ELR (cell line): ENCODE measurements at places on chromosomes 3 and 15.

DNA sequence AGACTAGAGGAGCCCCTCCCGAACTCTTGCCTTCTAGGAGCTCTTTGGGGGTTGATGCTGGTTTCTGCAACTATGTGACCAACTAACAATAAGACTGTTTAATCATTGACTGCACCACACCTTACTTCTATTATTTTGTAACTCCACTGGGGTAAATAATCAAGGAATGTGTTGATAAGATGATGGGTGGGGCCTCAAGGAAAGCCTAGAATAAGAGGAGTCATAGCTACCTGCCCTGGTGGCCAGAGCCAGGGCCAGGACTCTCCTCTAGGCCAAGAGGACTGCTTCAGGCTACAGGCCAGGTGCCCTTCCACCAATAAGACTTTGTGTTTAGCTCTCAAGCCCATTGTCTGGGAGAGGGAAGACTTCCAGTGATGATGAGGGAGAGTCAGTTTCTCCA, 41.2 kb upstream of the PIAS1 start:
- no peak for DNase-seq

DNA sequence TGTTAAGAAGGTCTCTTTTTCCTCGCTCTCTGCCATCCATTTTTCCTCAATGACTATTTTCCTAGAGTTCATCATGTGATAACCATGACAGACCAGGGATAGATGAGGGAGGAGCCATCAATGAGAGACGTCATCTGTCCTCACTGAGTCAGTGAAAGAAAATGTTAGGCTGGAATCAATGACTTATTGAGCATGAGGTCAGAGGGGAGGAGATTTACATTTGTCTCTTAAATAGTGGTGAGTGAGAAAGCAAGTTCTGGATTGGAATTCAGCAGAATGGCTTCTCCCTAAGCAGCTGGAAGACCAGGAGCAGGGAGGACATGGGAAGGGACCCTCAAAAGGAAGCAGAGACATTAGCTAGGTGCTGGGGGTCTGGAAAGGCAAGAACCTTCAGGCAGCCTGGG, 28.2 kb upstream of the USP3 start:
- peak; percentile 99 for DNase-seq

DNA sequence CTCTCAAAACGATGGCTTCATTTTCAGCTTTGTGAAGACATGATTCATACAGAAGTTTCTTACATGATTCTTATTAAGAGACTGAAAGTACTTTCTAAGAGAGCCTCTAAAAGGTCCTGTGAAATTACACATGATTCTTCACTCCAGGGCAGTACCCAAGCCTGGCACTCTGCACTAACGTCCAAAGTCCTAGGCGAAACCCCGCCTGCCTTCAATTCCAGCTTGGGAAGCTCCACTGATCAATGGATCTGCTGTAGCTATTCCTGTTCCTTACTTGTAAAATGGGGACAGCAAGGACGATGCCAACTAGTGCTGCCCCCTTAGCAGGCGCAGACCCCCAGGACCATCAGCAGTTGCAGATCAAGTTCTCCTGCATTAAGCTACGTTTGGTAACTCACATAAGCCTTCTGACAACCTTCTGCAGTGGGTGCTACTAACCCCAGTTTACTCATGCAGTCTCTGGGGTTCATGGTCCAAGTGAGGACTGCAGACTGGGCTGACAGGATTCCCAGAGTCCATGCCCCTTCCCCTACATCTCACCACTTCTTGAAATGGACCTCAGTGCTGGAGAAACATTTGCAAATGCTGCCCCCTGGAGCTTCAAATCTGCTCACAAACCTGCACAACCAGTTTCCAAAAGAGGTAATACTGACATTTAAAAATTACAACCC, 10.6 kb downstream of the CHCHD4 start:
- DNase-seq = no peak

DNA sequence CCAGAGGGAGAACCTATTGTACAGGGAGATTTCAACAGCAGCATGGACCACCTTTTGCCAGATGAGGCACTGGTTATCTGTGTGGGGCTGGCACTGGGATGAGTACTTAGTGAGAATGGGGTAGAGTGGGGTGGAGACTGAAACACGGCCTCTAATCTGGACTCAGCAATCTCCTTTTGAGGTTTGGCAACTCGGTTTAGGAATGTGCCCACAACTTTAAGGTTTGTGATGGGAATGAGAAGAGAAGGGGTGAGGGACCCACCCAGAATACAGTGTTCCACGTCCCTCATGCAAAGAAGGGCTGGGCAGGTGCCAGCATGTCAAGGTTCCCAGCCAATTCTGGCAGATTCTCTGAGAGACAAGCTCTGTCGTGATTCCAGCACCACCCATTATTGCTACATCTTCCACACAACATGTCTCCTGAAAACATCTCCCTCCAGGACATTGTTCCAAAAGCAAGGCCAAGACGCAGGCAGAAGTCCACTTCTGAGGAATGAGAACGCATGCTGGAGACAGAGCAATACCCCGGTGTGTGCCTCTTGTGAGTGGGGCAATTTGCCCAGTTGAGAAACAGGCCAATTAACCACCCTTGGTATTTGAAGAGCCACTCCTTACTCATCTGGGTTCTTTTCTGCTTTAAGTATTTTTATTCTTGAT, 37.5 kb upstream of the CCR4 start:
- no peak for DNase-seq

GRCh38 chr3:102224171-102224570, 210.6 kb upstream of the ZPLD1 start:
- peak; percentile 52 for DNase-seq

GRCh38 chr3:12918231-12918630, 76.9 kb upstream of the RPL32 start:
- no peak for DNase-seq

GRCh38 chr15:42034628-42035434, 14.0 kb upstream of the PLA2G4E start:
- no peak for DNase-seq

- DNase-seq = peak; percentile 66
Measured at GRCh38 chr3:4824926-4825325, 154.3 kb upstream of the BHLHE40 start.
